ENCODE measurements at places on chromosomes 2 and 18.
A peak's percentile ranks its signal among the peaks of the same experiment; 100 is the strongest.

DNA sequence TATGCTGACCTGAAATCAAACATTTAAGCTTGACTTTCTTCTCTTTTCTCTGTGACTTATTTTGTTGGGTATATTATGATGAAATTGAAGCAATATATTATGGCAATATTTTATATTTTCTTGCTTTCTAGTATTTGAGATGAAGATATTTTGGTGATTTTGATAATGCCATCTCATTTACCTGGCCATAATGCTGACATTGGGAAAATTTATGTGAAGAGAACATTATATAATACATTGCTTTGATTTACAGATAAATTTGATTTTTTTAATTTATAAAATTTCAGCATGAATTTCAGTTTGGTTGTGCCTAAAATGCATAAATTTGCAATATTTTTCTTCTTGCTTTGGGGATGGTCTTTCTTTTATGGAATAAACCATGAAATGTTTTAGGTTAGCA lies 1413.7 kb upstream of the TMEFF2 start:
- H3K4me1 ChIP-seq, result no peaks in the 10 kb centered on the region
- H3K27me3 ChIP-seq, result no peaks in the 10 kb centered on the region
- H3K4me3 ChIP-seq, result no peak overlapping the region
- no peak for ATAC-seq
- no peak overlapping the region for H3K27ac ChIP-seq

GRCh38 chr2:231124838-231125568 lies at the start of gene HTR2B:
TSS of gene HTR2B (minus strand) at chr2:231125042. CDS start at chr2:231123764, 1,278 bp downstream.
- peaks cover 6% of the 10 kb centered on the region for H3K4me1 ChIP-seq
- peaks cover 11% of the 10 kb centered on the region for H3K36me3 ChIP-seq
- ATAC-seq, result no peak
- no peak within 1 kb of the TSS for H3K4me3 ChIP-seq
- no peak within 1 kb of the TSS for H3K27ac ChIP-seq
- no peaks in the 10 kb centered on the region for H3K27me3 ChIP-seq

DNA sequence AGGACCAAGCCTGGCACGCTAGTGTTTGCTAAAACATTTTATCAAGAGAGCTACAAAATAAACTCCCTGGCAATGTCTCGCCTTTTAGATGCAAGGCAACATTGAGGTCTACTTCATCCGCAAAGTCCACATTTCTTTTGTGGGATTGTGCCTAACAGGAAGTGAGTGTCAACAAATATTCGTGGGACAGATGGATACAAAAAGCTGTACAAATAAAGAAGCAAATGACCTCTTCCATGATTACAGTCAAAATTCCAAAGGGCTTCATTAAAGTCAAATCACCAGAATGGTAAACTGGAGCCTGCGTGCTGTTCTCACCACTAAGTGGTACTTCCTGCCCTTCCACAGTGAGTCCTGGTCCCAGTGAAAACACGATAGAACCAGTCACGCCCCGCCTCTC lies 40.4 kb downstream of the L3MBTL4 start:
- ATAC-seq, result no peak
- H3K4me3 ChIP-seq, result no peak overlapping the region
- no peak overlapping the region for H3K27ac ChIP-seq
- no peaks in the 10 kb centered on the region for H3K4me1 ChIP-seq
- no peaks in the 10 kb centered on the region for H3K27me3 ChIP-seq
- H3K36me3 ChIP-seq, result no peaks in the 10 kb centered on the region

DNA sequence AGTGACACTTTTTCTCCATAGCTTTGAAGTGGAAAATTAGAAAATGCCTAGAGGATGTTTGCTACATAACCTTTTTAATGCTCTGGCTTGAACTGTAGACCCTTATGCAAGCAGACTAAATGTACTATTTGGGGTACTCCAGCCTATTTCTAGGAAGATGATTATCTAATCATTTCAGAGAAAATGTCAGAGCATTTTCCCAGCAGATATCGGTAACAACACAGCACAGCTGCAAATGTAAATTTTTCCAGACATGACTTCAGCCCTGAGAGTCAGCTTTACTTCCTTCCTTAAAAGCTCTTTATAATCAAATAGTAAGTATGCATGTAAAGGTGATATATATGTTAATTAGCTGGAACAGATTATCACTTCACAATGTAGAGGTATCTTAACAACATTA lies 1647.1 kb downstream of the SUCLG1 start:
- no peaks in the 10 kb centered on the region for H3K36me3 ChIP-seq
- no peak for ATAC-seq
- no peaks in the 10 kb centered on the region for H3K27me3 ChIP-seq
- no peak overlapping the region for H3K27ac ChIP-seq
- no peaks in the 10 kb centered on the region for H3K4me1 ChIP-seq

DNA sequence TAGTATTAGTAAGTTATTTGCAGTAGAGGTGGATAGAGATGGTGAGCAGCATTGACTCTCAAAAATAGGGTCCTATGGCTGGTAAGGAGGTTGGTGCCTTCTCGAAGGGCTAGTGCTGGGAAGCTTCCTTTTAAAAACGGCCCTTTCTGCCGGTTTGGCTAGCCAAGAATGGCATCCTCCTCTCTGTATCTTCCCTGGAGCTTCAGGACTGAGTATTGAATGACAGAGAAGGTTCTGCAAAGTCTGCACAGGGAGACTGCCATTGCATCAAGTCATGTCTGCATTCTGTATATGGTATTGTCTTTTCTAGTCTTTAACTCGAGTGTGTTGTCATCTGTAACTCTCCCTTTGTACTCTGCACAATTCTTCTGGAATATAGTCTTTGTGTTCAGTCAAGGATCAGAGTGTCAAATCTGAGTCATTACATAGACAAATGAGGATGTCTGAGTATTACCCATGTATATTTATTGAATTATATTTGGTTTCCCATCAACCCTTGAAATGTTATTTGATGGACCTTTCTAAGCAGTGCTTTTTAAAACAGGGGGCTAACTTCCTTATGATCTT lies 1.1 kb downstream of the LDLRAD4 start:
- peaks cover 72% of the 10 kb centered on the region for H3K27me3 ChIP-seq
- H3K36me3 ChIP-seq, result no peaks in the 10 kb centered on the region
- ATAC-seq, result no peak
- H3K4me1 ChIP-seq, result peaks cover 8% of the 10 kb centered on the region
- no peak overlapping the region for H3K27ac ChIP-seq
- no peak overlapping the region for H3K4me3 ChIP-seq

DNA sequence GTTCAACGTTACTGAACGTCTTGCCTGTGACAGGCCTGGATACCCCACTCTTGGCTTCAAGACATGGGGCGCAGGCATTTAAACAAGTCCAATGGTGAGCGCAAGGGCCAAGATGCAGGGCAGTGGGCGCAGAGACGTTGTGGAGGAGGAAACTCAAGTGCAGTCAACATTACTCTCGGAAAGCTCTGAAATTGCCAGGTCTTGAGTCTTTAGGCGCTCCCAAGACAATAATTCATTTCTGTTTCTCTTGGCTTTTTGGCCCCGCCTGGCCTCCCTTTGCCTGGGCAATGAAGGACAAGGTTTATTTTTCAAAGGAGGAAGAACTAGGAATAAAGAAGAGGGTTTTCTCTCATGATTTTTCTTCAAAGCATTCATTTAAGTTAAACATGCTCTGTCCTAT lies 13.3 kb upstream of the TMEM214 start:
- no peak overlapping the region for H3K27ac ChIP-seq
- no peaks in the 10 kb centered on the region for H3K27me3 ChIP-seq
- H3K36me3 ChIP-seq, result peaks cover 10% of the 10 kb centered on the region
- H3K4me1 ChIP-seq, result no peaks in the 10 kb centered on the region
- no peak for ATAC-seq

DNA sequence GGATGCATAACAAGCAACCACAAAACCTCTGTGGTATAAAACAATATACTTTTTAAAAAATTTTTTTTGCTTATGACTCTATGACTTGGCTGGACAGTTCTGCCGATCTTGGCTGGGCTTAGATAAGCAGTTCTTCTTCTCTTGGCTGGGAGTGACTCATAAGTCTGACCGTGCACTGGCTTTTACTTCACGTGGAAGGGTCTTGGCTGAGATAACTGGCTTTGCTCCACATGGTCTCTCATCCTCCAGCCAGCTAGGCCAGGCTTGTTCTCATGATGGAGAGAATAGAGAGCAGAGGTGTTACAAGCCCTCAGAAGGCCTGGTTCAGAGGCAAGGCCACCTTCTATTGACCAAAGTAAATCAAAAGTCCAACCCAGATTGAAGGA lies 178.9 kb upstream of the SERPINE2 start:
- H3K27ac ChIP-seq, result no peak overlapping the region
- H3K4me1 ChIP-seq, result no peaks in the 10 kb centered on the region
- ATAC-seq, result no peak
- no peak overlapping the region for H3K4me3 ChIP-seq

GRCh38 chr2:230202430-230203109 lies 17.2 kb downstream of the SP110 start:
- ATAC-seq, result peak; percentile 86
- H3K36me3 ChIP-seq, result peaks cover 70% of the 10 kb centered on the region
- H3K4me1 ChIP-seq, result peaks cover 43% of the 10 kb centered on the region
- H3K27me3 ChIP-seq, result no peaks in the 10 kb centered on the region

DNA sequence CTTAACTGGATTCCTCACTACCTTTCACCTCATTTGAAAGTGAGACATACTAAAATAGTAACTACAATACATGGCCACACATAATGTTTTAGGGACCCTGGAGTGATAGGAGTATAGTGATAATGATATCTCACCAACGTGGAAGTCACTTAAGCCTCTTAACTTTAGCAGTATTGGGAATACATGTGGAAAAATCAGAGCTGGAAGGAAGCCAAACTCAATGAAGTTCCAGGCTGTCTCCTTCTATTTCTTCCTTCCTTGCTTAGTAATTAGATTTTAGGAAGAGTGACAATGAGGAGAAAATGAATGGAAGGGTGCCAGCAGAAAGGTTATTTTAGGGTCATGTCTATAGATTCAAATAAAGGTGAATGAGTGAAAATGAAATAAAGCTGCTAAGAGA lies 387.3 kb downstream of the PLCL1 start:
- H3K36me3 ChIP-seq, result no peaks in the 10 kb centered on the region
- H3K27me3 ChIP-seq, result no peaks in the 10 kb centered on the region
- no peaks in the 10 kb centered on the region for H3K4me1 ChIP-seq
- ATAC-seq, result no peak

DNA sequence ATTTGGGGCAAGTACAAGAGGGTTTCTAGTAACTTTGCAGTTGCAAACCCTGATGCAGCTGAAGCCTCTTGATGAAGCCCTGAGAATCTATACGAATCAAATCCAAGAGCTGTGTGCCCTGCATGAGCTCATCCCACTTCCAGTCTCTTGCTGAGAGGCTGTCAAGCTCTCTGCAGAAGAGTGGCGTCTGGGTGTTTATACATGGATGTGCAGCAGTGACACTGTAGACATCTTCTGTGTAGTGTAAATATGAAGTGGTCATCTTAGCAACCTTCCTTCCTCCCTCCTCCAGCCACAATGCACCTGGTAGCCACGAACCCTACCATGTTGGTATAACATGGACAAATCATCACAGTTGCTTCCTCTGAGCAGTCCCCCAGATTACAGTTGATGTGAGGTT lies 18.4 kb upstream of the KIAA2012 start:
- no peaks in the 10 kb centered on the region for H3K4me1 ChIP-seq
- no peak for ATAC-seq
- no peaks in the 10 kb centered on the region for H3K36me3 ChIP-seq
- H3K4me3 ChIP-seq, result no peak overlapping the region
- H3K27ac ChIP-seq, result no peak overlapping the region

DNA sequence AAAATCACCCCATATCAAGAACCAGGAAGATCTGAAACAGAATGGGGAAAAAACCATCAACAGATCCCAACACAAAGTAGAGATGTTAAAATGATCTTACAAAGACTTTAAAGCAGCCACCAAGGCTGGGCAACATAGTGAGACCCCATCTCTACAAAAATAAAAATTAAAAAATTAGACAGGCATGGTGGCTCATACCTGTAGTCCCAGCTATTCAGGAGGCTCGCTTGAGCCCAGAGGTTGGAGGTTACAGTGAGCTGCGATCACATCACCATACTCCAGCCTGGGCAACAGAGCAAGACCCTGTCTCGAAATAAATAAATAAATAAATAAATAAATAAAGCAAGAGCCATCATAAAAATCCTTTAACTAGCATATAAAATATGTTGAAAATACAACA lies 20.5 kb downstream of the RPRD1A start:
- H3K4me1 ChIP-seq, result peaks cover 69% of the 10 kb centered on the region
- no peaks in the 10 kb centered on the region for H3K27me3 ChIP-seq
- no peak overlapping the region for H3K4me3 ChIP-seq

DNA sequence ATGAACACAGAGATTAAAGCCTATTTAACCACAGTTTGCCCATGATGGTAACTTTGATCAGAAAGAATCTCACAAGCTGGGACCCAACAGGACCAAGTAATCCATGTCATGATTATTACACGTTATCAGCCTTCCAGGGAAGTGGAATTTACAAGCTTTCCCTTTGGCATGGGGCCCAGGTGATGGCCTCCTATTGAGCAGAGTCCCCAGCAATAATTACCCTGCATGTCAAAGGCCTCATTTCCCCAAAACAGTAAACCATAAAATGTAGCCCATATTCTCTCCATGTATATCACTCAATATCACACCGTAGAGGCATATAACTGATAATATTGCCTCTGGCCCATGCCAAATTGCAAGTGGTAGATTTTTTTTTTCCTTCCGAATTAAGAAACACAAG lies 38.9 kb downstream of the PRKRA start:
- H3K4me1 ChIP-seq, result peaks cover 21% of the 10 kb centered on the region
- no peak overlapping the region for H3K4me3 ChIP-seq
- no peaks in the 10 kb centered on the region for H3K36me3 ChIP-seq
- H3K27me3 ChIP-seq, result no peaks in the 10 kb centered on the region
- ATAC-seq, result no peak
- H3K27ac ChIP-seq, result no peak overlapping the region

DNA sequence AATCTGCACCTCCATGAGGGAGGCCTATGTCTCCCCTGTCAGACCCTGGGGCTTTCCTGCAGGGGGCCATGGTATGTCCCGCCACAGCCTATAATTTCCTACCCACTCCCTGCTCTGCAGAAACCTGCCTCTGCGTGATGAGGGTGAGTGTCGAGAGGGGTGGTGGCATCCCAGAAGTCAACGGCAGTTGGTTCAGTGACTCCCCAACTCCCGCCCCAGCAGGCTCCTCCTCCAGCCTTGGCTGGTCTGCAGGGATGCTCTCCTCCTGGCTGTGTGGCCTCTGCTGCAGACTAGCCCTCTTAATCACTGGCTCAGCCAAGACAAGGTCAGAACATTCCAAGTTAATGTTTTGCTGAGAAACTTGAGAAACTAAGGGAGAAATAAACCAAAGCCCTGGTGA lies 13.3 kb downstream of the CELF4 start:
- no peaks in the 10 kb centered on the region for H3K4me1 ChIP-seq
- H3K4me3 ChIP-seq, result no peak overlapping the region
- H3K27me3 ChIP-seq, result peaks cover 24% of the 10 kb centered on the region
- ATAC-seq, result no peak

- no peak overlapping the region for H3K27ac ChIP-seq
- no peak overlapping the region for H3K4me3 ChIP-seq
- ATAC-seq, result no peak
- H3K36me3 ChIP-seq, result no peaks in the 10 kb centered on the region
- no peaks in the 10 kb centered on the region for H3K27me3 ChIP-seq
Measured at GRCh38 chr2:189641002-189641401, 20.3 kb upstream of the ASNSD1 start.
